ENCODE measurements at places on chromosomes 1 and 21. TPM values are rescaled to one million over a fixed set of nuclear protein-coding genes. Genes with fewer than 3 reads are reported as not detected.

DNA sequence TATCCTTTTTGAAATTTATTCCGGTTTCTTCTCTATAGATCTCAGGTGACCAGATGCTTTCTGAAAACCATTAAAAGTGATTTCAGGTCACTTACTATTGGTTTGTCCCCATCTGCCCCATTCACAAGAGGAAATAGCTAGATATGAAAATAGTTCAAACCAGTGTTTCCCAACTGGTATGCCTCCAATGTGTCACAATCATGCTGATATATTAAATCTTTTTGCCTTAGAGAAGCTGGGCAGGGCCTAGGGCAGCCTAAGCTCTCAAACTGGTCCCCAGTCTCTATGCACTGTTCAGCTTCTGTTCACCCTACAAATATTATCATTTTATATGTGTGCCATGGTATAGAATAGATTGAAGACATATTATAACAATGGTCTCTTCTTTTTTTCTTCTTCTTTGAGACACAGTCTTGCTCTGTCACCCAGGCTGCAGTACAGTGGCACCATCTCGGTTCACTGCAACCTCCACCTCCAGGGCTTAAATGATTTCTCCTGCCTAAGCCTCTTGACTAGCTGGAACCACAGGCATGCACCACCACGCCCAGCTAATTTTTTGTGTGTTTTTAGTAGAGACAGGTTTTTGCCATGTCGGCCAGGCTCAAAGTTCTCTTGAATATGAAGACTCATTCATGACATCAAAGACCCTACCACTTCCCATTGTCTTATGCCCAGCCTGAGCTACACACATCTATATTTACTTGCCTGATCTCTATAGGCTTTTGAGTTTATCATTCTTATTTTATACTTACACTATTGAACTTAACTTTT, 15.7 kb downstream of the PTPN22 start:
- DNase-seq: no peak

GRCh38 chr21:41124641-41125201, 43.2 kb upstream of the BACE2 start:
- DNase-seq: no peak

- DNase-seq: no peak
Observed at GRCh38 chr1:180424848-180425457, 77.4 kb downstream of the ACBD6 start.

The APOBEC4 gene
- total RNA-seq: not detected

- DNase-seq: no peak
Observed at GRCh38 chr1:78237364-78237916, 191.7 kb downstream of the GIPC2 start.

Measured in activated T-helper 1 cell treated with anti-CD3 and anti-CD28 coated beads, Interleukin-12 subunit alpha, Interleukin-12 subunit beta, Interleukin-2, Interleukin-4 antibody, amounts not matched to agents 30 ng/mL and 10 ng/mL and 1 ng/mL, durations not matched to agents 14 hours and 24 hours and 36 hours (primary cell).